A549 (cell line): ENCODE measurements at places on chromosomes 1 and 21.

GRCh38 chr1:232622981-232623380 is 7.0 kb downstream of the SIPA1L2 start:
- no peak for DNase-seq

DNA sequence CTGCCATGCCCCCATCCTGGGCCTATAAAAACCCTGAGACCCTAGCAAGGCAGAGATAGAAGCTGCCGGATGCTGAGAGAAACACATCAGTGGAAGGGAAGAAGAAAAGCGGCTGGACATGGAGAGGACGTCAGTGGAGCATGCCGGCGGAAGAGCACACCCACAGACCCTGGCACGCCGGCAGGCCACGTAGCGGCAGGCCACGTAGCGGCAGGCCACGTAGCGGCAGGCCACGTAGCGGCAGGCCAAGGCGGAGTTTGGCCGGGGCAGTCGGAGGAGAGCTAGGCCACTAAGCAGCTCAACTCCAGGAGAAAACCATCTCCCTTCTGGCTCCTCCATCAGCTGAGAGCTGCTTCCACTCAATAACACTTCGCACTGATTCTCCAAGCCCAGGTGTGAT is 35.1 kb downstream of the LRRC3 start:
- DNase-seq: no peak

DNA sequence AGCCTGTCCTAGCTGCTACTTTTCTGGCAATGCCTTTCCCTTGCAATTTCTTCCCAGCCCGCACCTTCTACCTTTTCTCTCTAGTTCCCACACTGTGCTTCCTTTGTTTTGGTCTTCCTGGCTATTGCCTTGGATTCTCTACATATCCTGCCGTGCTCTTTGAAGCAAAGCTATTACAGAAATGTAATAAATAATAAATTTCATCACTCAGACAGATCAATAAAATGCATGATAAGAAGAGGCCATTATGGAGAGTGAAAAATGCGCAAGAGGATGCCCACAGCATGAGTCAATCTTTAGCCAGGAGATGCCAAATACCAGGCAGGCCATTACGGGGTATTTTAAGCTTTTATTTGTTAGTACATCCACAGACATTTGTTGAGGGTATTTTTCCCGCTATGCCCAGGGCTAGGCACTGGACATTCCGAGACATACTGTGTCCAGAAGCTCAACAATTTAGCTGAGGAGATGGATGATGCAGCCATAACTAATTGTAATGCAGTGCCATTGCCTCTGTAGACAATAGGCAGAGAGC is 163.6 kb downstream of the ST6GALNAC3 start:
- DNase-seq: peak; percentile 1

DNA sequence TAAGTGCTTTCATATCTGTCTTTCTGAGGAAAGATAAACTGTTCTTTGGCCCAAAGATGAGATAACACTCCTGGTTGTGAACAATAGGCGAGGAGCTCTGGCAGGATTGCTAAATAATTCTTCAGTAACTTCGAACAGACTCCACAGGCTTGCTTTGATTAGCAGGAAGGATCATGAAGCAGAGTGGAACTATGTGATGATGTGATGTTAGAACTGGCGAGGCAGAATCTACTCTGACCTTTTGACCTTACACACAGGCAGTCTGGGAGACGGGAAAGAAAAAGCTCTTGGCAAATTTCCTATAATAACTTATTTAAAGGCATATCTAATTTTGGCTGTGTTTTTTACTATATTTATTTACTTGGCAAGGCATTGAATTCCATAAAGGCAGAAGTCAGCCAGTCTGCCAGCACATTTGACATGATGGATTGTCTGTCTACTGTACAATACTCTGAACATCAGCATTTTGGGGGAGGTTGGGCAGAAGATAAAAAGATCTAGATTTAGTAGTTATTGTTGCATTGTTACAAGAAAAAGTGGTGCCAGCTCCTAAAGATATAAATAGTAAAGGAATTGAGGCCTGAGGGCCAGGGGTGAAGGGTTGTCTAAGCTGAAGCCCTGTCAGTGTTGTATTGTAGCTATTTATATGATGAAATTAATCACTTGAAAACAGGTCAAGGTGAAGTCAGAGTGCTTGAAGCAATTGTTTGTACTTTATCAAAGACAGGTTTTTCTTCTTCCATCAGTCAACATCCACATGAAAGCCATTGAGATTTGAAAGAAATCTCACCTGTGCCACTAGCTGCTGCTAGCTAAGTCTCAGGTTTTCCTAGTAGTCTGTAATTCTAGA is 708.8 kb downstream of the LTN1 start:
- no peak for DNase-seq
